ENCODE measurements at places on chromosomes 2 and 18.

DNA sequence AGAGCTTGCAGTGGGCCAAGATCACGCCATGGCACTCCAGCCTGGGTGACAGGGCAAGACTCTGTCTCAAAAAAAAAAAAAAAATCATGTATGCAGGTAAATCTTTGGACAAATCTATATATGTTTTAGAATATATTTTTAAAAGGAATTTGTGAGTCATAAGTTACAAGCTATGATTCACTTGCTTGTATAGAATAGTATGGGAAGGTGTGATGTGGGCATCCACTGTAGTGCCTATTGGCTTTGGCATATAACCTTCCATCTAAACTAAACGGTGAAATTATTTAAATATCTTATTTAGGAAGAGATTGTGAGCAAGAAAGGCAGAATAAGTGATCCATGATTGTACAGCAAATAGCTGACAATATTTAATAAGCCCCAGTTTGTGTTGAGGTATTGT, 261.1 kb downstream of the GALNT13 start:
- DNase-seq: no peak

DNA sequence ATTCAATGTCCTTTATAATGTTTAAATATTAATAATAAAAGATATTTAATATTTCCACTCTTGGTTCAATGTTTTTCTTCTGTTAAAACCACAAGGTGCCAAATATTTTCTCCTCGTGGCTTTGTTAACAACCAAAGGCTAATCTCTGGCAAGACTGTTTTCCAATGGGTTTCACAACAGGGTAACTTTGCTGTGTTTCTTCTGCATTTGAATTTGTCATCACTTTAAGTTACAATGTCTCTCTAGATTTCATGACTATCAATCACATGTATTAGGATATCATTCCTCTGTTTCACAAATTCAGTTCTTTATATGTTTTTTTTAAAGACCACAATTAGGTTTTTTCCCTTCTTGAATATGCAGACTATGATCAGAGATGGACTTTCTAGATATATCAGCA, 469.8 kb upstream of the ACVR2A start:
- no peak for DNase-seq

- DNase-seq: no peak
These were observed 298.5 kb downstream of the INSIG2 start for GRCh38 chr2:118386641-118387302.

- DNase-seq: no peak
These were observed 220.2 kb upstream of the SMAD7 start for GRCh38 chr18:49170925-49171505.

DNA sequence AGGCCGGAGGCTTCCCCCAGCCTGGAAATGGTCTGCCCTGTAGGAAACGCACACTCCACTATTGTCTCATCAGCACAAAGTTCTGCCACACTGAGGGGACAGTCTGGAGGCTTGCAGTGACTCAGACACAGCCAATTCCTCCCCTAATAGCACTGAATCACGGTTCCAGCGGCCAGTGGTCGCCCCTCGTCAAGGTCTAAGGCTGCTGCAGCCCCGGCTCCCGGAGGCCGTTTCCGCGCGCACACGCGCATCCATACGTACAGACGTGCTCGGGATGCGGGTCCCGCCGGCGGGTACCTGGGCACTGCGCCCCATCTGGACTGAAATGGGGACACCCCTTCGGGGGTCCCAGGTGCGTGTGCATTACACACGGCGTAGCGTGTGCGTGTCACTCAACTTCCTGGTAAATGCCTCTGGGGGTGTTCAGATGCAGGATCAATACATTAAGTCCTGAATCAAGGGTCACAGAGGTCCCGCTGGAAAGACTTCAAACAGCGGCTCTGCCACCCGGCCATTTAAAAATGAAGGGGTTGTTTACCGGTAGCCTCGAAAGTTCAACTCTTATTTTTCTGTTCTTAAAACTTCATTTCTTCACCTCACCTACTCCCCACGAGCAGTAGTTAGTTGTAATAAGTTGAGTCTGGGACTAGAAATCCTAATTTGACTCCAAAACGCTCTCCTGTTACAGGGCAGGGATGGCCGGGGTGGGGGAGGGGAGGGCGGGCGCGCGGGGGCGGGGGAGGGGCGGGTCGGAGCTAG, 572 bp upstream of the ZNF516 start:
- DNase-seq: no peak

DNA sequence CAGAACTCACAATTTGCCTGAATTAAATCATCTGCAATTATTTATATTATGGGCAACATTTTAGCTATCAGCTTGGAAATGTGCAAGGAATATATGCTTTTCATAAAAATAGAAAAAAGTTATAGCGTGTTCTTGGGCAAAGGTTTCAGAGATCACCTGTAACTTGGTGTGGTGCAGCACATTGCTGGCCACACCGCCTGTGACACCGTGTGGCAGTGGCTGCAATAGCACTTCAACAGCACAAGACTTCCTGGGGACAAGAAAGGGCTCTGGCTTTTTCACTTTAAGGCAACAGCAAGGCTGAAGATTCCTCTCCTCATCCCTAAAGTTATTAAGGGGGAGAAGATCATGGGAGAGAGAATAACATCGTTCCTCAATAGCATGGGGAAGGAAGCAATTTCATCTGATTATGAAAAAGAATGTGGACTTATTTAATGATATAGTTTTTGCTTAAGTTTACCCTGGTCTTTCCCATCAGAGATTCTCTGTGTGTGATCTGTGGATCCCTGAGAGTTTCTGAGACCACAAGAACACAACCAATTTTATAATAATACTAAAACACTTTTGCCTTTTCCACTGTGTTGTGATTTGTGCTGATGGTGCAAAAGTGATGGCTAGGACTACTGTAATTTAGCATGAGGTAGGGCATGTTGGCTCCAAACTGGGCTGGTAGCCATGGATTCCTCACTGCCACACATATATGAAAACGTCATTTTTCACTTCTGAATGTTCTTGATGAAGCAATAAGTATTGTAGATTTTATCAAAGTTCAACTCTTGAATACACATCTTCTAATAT, 15.0 kb upstream of the SERPINB3 start:
- no peak for DNase-seq

- DNase-seq: no peak
These were observed 62.3 kb downstream of the TRIB2 start for GRCh38 chr2:12778811-12779579.

All from activated CD8-positive, alpha-beta memory T cell treated with anti-CD3 and anti-CD28 coated beads for 4 hours (primary cell).